Stomach (tissue), 19 donors: ENCODE measurements at places on chromosomes 3 and 15. TPM values are rescaled to one million over a fixed set of nuclear protein-coding genes. Genes with fewer than 3 reads are reported as not detected.

- no peak overlapping the region for H3K4me3 ChIP-seq
- H3K27ac ChIP-seq = no peak overlapping the region
- H3K4me1 ChIP-seq = peaks cover 26% of the 10 kb centered on the region
- peaks cover 34% of the 10 kb centered on the region for H3K27me3 ChIP-seq
These were observed 11.4 kb downstream of the ZIC1 start for GRCh38 chr3:147420353-147421183.

- H3K27ac ChIP-seq = no peak overlapping the region
- DNase-seq = peak; percentile 54
- no peaks in the 10 kb centered on the region for H3K4me1 ChIP-seq
- no peaks in the 10 kb centered on the region for H3K36me3 ChIP-seq
- H3K27me3 ChIP-seq = no peaks in the 10 kb centered on the region
These were observed 13.7 kb upstream of the PDIA5 start for GRCh38 chr3:123053107-123053506.

GRCh38 chr3:41267975-41268640 lies 68.8 kb downstream of the CTNNB1 start:
- no peak overlapping the region for H3K27ac ChIP-seq
- no peaks in the 10 kb centered on the region for H3K27me3 ChIP-seq
- no peak overlapping the region for H3K4me3 ChIP-seq
- H3K36me3 ChIP-seq = no peaks in the 10 kb centered on the region

DNA sequence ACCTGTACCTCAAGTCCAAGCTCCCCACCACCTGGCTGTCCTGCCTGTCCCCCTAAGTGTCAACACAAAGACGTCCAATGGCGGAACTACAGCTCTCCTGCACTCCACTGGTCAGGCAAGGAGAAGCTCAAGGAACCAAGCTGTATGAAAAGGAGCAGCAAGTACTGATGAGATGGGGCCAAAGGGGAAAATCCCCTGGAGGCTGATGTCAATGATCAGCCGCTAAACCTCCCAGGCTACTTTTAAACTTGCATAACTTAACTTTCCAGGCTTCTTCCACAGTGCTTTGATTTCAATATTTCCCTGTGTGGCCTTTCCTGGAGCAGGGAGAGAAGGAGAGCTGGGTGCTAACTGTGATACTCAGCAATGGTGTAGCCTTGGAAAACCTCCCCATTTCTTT lies 35.0 kb downstream of the TM4SF4 start:
- H3K27me3 ChIP-seq = no peaks in the 10 kb centered on the region
- no peaks in the 10 kb centered on the region for H3K36me3 ChIP-seq
- H3K4me3 ChIP-seq = no peak overlapping the region
- DNase-seq = no peak
- no peak overlapping the region for H3K27ac ChIP-seq

GRCh38 chr3:46559091-46559704 lies 6.9 kb downstream of the LRRC2 start:
- H3K27me3 ChIP-seq = no peaks in the 10 kb centered on the region
- H3K4me3 ChIP-seq = peak overlapping the region; percentile 38
- no peaks in the 10 kb centered on the region for H3K4me1 ChIP-seq
- no peaks in the 10 kb centered on the region for H3K36me3 ChIP-seq

DNA sequence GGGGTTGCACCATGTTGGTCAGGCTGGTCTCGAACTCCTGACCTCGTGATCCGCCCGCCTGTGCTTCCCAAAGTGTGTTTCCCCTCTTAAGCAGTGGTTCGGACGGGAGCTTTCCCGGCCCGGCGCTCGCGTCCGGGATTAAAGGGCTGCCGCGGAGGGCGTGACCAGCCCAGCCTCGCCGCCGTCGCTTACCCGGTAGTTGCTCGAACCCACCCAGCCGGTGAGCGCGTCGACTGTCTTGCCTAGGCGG lies 513 bp downstream of the CLASP2 start:
- H3K27me3 ChIP-seq = no peaks in the 10 kb centered on the region
- H3K4me3 ChIP-seq = peak overlapping the region; percentile 89
- peaks cover 39% of the 10 kb centered on the region for H3K4me1 ChIP-seq
- H3K36me3 ChIP-seq = no peaks in the 10 kb centered on the region
- DNase-seq = peak; percentile 75
- peak overlapping the region; percentile 91 for H3K27ac ChIP-seq

- no peak overlapping the region for H3K27ac ChIP-seq
- H3K4me1 ChIP-seq = no peaks in the 10 kb centered on the region
- H3K27me3 ChIP-seq = no peaks in the 10 kb centered on the region
- DNase-seq = peak; percentile 56
- H3K36me3 ChIP-seq = no peaks in the 10 kb centered on the region
These were observed 31.1 kb upstream of the NEO1 start for GRCh38 chr15:73021139-73021621.

DNA sequence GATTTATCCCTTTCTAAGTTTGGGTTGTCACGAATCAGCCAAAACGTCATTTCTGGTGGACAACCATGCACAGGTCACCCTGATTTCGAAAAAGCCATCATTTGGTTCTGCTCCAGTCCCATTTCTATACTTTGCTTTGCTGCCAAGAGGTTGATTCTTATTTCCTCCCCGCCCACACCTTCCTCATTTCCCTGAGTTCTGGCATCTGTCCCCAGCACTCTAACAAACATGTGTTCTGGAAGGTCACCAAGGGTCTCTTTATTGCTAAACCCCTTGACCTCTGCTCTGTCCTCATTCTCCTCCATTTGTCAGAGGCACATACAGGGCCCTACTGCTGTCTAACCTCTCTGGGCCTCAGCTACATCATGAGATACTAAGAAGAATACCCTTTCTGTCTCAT lies 36.4 kb upstream of the PTPRG start:
- peak; percentile 21 for DNase-seq
- no peaks in the 10 kb centered on the region for H3K36me3 ChIP-seq
- no peaks in the 10 kb centered on the region for H3K27me3 ChIP-seq
- H3K4me1 ChIP-seq = no peaks in the 10 kb centered on the region
- H3K27ac ChIP-seq = no peak overlapping the region

GRCh38 chr3:78647726-78648125 lies 1120.1 kb downstream of the ROBO1 start:
- H3K4me3 ChIP-seq = no peak overlapping the region
- no peaks in the 10 kb centered on the region for H3K27me3 ChIP-seq
- H3K27ac ChIP-seq = no peak overlapping the region
- no peaks in the 10 kb centered on the region for H3K4me1 ChIP-seq

GRCh38 chr3:66483006-66483405 lies 17.8 kb downstream of the LRIG1 start:
- peak overlapping the region; percentile 90 for H3K27ac ChIP-seq
- DNase-seq = peak; percentile 59

GRCh38 chr15:42348083-42348482 lies 11.2 kb upstream of the CAPN3 start:
- DNase-seq = no peak
- H3K27me3 ChIP-seq = no peaks in the 10 kb centered on the region
- no peaks in the 10 kb centered on the region for H3K4me1 ChIP-seq
- H3K27ac ChIP-seq = no peak overlapping the region
- H3K4me3 ChIP-seq = no peak overlapping the region

DNA sequence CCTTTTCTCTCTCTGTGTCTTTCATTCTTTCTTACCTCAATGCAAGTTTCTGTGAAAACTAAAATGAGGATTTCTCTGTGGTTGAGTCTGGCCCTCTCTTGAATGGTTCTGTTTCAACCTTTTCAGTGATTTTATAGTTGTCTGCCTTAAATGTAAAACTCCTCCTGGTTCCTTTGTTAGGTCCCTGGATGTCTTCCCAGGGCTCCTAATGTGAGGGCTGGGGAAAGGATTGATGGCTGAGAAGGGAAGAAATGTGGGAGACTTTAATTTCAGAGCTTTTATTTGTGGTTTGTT lies 90.6 kb upstream of the GRM7 start:
- H3K27me3 ChIP-seq = no peaks in the 10 kb centered on the region
- H3K27ac ChIP-seq = no peak overlapping the region
- no peak for DNase-seq
- no peaks in the 10 kb centered on the region for H3K4me1 ChIP-seq

CAPN3 gene
- total RNA-seq = 244 TPM

CNTN3 gene
- total RNA-seq = 17.1 TPM

LINGO1 gene
- 0.58 TPM for total RNA-seq

AGBL1 gene
- total RNA-seq = under 0.01 TPM

SAMMSON gene
- 2.9 TPM for total RNA-seq
